ENCODE measurements at places on chromosomes 11 and 22. TPM values are rescaled to one million over a fixed set of nuclear protein-coding genes. Genes with fewer than 3 reads are reported as not detected.

DNA sequence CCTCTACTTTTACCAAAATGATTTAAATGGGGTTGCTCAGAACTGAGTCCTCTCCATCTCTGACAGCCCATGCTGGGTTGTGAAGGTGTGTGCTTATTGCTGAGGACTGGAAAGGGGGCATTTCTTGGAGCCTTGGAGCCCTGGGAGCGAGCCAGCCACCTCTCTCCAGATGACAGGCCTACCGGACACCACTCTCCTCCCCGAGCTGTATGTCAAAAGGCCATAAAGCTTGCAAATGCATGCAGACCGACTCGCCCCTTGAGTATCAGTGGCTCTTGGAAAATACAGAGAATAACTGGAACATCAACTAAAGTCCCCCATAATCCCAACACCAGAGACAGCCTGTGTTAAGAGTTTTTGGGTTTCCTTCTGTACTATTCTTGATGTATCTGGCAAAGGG, 67.9 kb upstream of the PITPNB start:
- no peak overlapping the region for H3K27ac ChIP-seq
- DNase-seq, result no peak
- H3K4me3 ChIP-seq, result no peak overlapping the region
- H3K27me3 ChIP-seq, result no peaks in the 10 kb centered on the region

Gene LRRC74B
- not detected for total RNA-seq

DNA sequence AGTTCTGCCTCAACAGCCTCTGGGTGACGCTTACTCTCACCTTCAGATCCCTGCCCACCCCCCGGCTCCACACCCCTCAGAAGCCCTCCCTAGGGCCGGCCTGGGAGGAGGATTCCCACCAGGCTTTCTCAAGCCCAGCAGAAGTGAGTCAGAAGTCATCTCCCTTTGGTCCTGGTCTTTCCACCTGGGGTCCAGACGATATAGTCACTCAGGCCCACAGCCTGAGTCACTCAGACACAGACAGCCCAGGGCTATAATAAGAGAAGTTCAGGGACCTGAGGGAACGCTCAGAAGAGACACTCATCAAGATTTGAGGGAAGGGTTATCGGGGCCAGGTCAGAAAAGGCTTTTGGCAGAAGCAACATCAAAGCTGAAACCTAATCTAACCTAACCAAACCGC, 127.1 kb downstream of the SPATA19 start:
- H3K36me3 ChIP-seq, result no peaks in the 10 kb centered on the region
- peaks cover 2% of the 10 kb centered on the region for H3K27me3 ChIP-seq
- DNase-seq, result no peak
- H3K4me1 ChIP-seq, result no peaks in the 10 kb centered on the region
- no peak overlapping the region for H3K4me3 ChIP-seq
- no peak overlapping the region for H3K27ac ChIP-seq

DNA sequence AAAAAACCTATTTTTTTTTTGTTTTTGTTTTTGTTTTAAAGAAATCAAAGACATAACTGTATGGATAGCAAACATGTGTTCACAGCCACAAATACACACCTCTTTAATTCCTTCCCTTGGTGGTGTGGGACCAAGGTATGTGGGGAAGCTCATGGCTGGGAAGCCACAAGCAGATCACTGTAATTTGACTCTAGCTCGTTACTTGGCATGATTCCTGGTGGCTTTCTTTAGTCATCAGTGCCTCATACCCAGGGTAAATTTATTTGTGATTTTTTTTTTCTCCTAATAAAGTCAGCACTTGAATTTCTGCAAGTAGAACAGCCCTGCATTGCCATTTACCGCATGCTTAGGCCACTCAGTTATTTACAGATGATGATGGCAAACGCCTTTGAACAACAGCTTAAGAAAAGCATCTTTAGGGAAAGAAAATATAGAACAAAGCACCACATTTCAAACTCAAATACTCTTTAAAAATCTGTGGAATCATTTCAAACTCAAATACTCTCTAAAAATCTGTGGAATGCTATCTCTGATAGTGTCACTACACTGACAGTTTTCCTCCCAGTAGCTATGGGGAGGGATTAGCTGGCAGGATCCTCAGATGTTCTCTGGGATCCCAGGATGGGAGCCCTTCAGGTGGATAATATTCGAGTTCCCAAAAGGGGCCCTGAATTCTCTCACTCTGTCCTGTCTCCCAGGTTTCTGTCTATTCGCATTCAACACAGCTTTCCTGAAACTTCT, 687.2 kb downstream of the OPCML start:
- no peak overlapping the region for H3K4me3 ChIP-seq
- H3K27me3 ChIP-seq, result no peaks in the 10 kb centered on the region
- H3K27ac ChIP-seq, result no peak overlapping the region
- H3K36me3 ChIP-seq, result no peaks in the 10 kb centered on the region
- no peak for DNase-seq
- no peaks in the 10 kb centered on the region for H3K4me1 ChIP-seq

Gene IGF2
- not detected for total RNA-seq

Gene CD6
- 274 TPM for total RNA-seq

Gene TRIM6
- 1.5 TPM for total RNA-seq

- no peak overlapping the region for H3K4me3 ChIP-seq
- DNase-seq, result no peak
- no peaks in the 10 kb centered on the region for H3K27me3 ChIP-seq
- no peaks in the 10 kb centered on the region for H3K36me3 ChIP-seq
- H3K27ac ChIP-seq, result no peak overlapping the region
Measured at GRCh38 chr11:29518389-29519174, 498.2 kb downstream of the KCNA4 start.

DNA sequence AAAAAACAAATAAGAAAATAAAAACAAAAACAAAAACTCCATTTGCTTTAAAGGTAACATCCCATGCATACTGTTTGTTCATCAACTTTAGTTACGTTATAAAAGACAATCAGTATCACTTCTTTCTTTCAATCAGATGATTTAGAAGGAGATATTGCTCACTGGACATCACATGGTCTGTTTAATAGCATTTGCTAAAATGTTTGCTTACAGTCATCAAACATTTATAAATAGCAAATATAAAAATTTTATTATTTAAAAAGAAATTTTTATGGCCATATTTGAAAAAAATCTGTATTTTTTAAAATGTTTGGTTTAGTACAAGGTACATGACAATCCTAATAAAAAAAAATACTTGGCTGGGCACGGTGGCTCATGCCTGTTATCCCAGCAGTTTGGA, 22.6 kb downstream of the MMP26 start:
- H3K27me3 ChIP-seq, result no peaks in the 10 kb centered on the region
- DNase-seq, result no peak

DNA sequence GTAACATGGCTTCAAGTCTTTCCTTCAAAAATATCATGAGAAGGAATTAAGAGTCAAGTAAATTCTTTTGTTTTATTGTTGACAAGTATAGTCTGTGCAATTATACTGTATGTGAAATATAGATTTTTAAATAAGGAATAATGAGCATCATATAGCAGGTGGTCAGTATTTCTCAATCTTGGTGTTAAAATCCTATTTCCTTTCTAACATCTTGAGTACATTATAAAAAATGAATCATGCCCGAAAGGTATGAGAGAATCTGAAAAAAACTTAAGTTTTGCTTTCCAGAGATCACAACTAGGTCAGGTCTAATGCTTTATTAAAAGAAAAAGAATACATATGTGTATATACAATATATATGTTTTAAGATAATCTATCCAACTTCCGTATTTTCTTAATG, 53.1 kb downstream of the KIF18A start:
- peaks cover 3% of the 10 kb centered on the region for H3K4me1 ChIP-seq
- no peaks in the 10 kb centered on the region for H3K27me3 ChIP-seq
- DNase-seq, result no peak
- peaks cover 41% of the 10 kb centered on the region for H3K36me3 ChIP-seq

- peak; percentile 34 for DNase-seq
- no peak overlapping the region for H3K27ac ChIP-seq
- no peaks in the 10 kb centered on the region for H3K36me3 ChIP-seq
- H3K4me1 ChIP-seq, result peaks cover 2% of the 10 kb centered on the region
Measured at GRCh38 chr22:19717181-19717580, 2.9 kb downstream of the SEPTIN5 start.

Measured in activated naive CD8-positive, alpha-beta T cell treated with anti-CD3 and anti-CD28 coated beads, Interleukin-2, amount 10 ng/mL, durations not matched to agents 7 days and 5 days (primary cell).